Right ventricle myocardium inferior (tissue), 1 donor: ENCODE measurements at places on chromosomes 16 and 17.

- DNase-seq: no peak
These were observed 4.7 kb upstream of the MYH1 start for GRCh38 chr17:10523064-10523463.

GRCh38 chr17:28509789-28510188 lies 3.6 kb downstream of the FOXN1 start:
- DNase-seq: no peak

DNA sequence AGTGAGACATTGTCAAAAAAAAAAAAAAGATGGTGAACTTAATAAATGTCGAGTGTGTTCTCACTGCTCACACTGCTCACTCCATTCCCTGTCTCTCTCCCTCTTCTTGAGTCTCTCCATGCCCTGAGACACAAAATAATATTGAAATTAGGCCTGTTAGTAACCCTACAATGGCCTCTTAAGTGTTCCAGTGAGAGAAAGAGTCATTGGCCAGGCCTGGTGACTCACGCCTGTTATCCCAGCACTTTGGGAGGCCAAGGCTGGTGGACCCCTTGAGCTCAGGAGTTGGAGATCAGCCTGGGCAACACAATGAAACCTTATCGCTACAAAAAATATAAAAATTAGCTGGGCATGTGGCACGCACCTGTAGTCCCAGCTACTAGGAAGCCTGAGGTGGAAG lies 16.2 kb upstream of the CSF3 start:
- no peak for DNase-seq

DNA sequence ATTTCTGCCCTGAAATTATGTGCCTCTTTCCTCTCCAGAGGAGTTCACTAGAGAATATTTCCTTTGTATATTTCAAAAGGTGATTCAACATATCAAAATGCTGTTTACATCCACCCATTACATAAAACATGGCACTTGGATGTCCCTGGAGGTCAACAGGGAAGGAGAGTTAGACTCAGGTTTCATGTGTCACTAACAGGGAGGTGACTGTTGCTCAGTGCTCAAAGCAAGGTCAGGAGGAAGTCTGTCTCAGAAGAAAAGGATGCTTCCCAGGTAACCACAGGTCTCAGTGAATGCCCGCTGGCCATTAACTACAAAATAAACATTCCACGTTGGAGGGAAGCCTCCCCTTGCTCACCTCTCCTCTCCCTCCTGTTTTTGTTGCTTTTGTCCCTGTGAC lies 198.6 kb downstream of the AXIN2 start:
- no peak for DNase-seq

GRCh38 chr16:83772806-83773205 lies 35.0 kb upstream of the HSBP1 start:
- DNase-seq: no peak

DNA sequence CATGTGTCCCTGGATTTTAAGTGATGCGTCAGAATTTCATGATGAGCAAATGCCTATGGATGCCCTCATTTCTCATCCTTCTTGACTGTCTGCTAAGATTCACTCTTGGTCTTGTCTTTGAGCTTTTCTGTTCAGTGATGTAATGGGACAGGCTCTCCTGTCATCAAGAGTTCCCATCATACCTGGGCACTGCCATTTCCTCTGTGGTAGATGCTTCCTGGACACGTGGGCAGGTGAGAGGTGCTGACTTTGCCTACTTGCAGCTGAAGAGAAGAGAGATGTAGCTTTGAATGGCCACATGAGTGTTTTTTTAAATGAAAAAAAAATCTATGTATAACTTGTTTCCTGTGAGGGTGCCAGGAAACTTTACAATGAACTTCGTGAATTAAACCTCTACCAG lies 557.7 kb downstream of the MAF start:
- no peak for DNase-seq

GRCh38 chr16:9566099-9566498 lies 474.7 kb downstream of the HAPSTR1 start:
- no peak for DNase-seq

DNA sequence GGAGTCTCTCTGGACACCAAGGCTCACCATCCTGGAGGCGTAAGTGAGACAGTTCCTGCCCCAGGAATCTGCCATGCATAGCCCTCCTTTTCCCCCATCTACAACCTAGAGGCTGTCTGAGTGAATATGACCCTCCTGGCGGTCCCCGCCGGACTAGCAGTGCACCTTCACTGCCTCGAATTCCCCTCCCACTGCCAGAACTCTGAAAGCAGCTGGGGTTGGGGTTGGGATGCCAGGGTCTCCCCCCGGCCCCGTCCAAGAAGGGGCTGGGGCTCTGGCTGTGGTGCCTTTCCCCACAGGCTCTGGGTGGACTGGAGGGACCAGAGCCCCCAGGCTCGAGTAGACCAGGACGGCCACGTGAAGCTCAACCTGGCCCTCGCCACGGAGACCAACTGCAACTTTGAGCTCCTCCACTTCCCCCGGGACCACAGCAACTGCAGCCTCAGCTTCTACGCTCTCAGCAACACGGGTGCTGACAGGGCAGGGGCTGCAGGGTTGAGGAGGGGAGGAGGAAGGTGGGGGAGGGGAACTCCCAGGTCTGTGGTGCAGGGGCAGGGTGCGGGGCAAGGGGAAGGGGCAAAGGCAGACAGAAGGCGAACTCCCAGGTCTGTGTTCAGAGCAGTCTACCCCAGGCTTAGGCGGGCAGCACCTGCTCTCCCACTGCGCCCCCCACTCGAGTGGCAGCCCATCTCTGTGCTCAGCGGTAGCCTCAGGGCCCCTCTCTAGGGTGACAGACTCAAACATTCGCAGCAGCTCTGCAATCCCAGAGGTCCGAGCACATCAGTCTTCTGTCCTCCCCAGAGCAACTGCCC lies 1.2 kb downstream of the ZACN start:
- no peak for DNase-seq

DNA sequence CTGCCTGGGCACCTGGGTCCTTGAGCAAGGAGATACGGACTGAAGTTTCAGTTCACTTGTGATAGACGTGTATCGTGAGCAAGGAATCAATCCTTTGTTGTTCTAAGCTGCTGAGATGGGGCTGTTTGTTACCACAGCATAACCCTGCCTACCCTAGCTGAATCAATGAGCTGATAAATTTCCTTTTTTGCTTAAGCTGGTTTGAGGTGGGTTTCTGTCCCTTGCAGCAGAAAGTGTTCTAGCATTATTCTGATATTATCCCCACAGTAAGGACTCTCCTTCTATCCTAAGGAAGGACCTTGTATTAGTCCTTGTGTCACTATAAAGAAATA lies 51.5 kb downstream of the IL21R start:
- no peak for DNase-seq

DNA sequence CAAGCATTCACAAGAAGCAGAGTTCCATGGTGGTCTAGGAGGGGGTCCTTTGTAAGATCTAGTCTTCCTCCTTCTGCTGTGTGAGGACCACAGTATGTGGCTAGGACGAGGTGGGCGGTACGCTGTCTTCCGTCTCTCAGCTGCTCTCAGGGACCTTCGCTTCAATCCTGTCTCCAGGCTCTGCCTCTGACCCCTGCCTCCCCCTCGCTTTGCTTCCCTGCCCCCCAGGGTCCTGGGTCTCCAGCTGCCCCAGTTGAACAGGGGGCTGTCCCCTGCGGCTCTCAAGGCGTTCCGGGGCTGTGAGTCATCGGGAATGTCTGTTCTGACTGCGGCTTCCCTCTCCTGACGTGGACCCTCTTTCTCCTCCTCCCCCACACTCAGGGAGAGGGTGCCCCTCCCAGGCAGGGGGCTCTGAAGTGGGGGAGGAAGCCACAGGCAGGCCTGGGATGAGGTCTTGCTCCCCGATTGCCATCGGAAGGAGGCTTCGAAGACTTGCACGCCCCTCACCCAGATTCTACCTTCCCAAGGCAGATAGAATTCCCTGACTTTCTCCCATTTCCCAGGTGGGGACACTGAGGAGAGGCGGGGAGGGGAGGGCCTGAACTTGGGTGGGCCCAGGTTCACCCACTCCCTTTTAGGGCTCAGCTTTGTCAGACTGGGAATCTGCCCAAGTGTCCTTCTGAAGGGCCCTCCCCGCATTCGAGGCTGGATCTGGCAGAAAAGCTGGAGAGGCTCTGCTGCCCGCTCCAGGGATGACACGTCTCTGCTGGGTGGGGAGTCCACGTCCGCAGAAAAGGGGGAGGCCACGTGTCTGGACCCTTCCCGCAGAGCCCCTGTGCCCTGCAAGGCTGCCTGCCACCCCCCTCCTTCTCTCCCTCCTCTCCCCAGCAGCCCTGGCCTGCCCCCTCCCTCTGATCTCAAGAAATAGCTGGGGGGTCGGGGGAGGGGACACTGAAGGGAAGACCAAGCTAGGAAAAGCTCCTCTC lies 9.1 kb upstream of the COL1A1 start:
- DNase-seq: peak; percentile 79

DNA sequence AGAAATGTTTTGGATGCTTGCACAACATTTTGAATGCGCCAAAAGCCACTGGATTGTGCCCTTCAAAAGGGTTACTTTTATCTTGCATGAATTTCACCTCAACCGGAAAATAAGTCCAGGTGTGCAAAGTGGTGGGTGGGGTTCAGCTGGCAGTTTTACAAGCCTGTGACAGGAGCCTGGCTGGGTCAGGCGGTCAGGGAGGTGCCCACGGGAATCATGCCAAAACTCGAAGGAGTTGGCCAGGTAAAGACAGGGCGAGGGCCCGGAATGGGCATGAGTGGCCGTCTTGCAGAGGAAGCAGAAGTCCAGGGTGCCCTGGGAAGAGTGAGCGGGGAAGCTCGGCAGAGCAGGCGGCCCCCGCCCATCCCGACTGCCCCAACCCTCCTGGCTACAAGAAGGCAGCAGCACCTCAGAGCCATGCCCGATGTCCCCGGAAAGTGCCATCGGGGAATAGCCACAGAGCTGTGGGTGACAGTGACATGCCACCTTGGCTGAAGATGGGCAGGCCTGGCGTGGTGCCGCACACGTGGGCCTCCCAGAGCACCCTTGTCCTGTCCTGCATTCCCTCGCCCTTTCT lies 19.1 kb upstream of the CACNG1 start:
- DNase-seq: no peak

GRCh38 chr16:695355-696089 lies 5.3 kb upstream of the WDR24 start:
- no peak for DNase-seq

GRCh38 chr16:6190776-6191175 lies 1093.2 kb upstream of the EEF2KMT start:
- DNase-seq: no peak

GRCh38 chr17:2211661-2212399 lies 91.8 kb downstream of the SMG6 start:
- no peak for DNase-seq

GRCh38 chr17:68519911-68520310 lies 7.7 kb downstream of the PRKAR1A start:
- no peak for DNase-seq

DNA sequence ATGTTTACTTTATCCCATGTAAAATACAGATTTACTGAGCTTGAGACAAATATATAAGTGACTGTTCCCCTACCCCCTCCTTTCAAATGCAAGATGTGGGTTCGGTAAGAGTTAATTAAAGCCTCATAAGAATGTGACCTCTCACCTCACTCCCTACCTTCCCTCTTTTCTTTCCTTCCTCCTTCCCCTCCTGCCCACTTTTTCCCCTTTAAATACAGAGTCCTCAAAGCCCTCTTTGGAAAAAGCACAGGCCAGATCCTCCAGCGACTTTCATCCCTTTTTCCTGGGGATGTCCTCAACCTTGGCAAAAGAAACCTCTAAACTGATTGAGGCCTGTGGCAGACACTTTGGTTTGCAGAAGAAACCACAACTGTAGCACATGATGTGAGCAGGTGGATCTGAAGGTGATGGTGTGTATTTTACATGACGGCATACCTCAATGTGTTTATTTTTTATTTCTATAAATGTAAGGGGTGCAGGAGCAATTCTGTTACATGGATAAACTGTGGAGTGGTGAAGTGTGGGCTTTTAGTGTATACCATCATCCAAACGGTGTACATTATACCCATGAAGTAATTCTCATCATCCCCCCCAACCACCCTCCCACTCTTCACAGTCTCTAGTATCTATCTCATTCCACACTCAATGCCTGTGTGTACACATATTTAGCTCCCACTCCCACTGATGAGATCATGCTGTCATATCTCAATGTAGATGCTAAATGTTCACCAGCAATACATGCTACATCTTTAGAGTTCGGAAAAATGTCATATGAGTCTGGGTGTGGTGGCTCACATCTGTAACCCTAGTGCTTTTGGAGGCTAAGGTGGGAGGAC lies 77.7 kb downstream of the XYLT1 start:
- DNase-seq: no peak
